ENCODE measurements at places on chromosomes 3 and 15. TPM values are rescaled to one million over a fixed set of nuclear protein-coding genes. Genes with fewer than 3 reads are reported as not detected.

Gene NLGN1
- polyA plus RNA-seq, result not detected

DNA sequence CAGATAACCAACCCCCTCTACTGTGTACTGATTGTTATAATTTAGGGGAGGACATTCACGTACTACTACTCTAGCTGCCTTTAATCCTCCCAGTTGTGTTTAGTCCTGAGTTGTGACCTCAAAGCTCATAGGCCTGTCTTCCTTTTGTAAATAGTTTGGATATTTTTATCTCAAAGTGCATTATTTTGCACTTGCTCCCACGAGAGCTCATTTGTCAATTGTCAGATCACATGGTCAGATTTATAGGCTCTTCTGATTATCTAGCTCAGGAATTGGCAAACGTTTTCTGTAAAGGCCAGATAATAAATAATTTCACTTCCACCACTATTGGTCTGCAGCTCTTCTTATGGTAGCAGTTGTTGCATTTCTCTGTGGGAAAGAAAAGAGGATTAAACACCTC lies 14.4 kb upstream of the SLC30A4 start:
- H3K27ac ChIP-seq, result no peak overlapping the region
- no peak for DNase-seq
- H3K27me3 ChIP-seq, result no peaks in the 10 kb centered on the region

- DNase-seq, result peak; percentile 77
- no peaks in the 10 kb centered on the region for H3K27me3 ChIP-seq
- H3K4me3 ChIP-seq, result no peak overlapping the region
- H3K27ac ChIP-seq, result no peak overlapping the region
- H3K4me1 ChIP-seq, result peaks cover 2% of the 10 kb centered on the region
These were observed 19.6 kb downstream of the CLK3 start for GRCh38 chr15:74635228-74635627.

- no peaks in the 10 kb centered on the region for H3K4me1 ChIP-seq
- peaks cover 32% of the 10 kb centered on the region for H3K36me3 ChIP-seq
- no peak overlapping the region for H3K4me3 ChIP-seq
- DNase-seq, result no peak
- H3K27ac ChIP-seq, result no peak overlapping the region
These were observed 120.0 kb downstream of the GHSR start for GRCh38 chr3:172328282-172328681.

DNA sequence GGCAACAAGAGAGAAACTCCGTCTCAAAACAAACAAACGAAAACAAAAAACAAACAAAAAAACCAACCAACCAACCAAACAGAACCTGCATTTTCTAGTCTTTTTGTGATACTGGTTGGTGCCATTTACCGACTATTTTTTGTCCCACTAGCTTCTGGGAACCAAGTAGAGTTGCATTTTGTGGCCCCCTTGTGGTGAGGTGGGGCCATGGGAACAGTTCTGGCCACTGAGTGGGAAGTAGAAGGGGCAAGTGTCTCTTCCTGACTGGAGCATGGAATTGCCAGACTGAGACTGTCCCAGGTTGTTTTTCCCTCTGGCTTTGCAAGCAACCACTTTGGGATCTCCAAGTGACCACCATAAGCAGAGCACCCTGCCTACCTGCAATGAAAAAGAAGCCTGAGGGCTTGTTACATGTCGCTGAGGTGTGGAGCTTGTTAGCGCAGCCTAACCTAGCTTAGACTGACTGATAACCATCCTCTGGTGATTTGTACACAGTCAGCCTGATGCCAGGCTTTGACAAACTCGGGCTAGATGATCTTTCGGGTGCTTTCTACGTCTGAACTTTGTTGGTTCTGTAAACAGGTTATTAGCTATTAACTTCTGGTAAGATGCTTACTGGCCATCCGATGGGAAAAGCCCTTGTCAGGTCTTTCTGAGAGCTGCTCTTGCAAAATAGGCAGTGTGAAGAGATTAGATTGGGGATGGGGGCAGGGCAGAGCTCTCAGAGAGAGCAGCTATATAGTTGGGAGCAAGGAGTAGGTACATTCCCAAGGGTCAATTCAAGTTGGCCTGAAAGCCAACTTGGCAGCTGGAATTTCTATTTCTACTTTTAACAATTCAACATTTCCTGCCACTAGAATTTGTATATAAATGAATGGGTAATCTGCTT lies 172.2 kb downstream of the SSR3 start:
- DNase-seq, result no peak
- H3K27me3 ChIP-seq, result no peaks in the 10 kb centered on the region
- H3K36me3 ChIP-seq, result no peaks in the 10 kb centered on the region
- H3K4me3 ChIP-seq, result no peak overlapping the region
- no peaks in the 10 kb centered on the region for H3K4me1 ChIP-seq

DNA sequence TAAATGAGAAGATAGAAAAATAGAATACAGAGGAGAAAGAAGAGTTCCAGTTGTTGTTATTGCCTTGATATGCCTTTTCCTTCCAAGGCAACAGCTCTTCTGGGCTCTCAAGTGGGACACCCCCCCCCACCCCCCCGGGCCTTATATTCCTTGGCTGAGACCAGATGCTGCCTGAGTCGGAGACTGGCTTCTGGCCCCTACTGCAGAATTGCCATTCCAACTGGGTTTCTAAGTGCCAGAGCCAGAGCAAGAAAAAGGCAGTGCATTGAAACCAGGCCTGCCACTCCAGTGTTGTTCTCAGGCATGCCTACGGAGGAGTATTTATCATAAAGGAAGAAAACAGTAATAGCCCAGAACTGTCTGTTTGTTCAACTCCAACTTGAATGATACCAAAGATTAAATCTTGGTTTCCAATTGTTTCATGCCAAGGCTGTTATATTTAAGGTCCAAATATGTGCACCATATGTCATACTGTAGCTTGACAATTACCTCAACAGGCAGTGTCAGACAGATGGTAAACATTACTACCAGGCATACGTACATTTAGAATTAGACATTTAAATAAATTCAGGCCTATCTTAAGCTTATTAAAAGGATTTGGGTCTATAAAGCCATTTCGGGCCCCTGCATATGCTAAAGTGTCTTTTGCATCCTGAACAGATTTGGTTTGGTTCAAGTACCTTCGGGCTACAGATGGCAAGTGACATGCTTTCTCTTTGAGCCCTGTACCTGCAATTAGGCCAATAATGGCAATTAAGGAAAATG lies 209.9 kb upstream of the SEMA6D start:
- no peak overlapping the region for H3K27ac ChIP-seq
- no peak overlapping the region for H3K4me3 ChIP-seq
- H3K4me1 ChIP-seq, result no peaks in the 10 kb centered on the region
- H3K36me3 ChIP-seq, result no peaks in the 10 kb centered on the region

DNA sequence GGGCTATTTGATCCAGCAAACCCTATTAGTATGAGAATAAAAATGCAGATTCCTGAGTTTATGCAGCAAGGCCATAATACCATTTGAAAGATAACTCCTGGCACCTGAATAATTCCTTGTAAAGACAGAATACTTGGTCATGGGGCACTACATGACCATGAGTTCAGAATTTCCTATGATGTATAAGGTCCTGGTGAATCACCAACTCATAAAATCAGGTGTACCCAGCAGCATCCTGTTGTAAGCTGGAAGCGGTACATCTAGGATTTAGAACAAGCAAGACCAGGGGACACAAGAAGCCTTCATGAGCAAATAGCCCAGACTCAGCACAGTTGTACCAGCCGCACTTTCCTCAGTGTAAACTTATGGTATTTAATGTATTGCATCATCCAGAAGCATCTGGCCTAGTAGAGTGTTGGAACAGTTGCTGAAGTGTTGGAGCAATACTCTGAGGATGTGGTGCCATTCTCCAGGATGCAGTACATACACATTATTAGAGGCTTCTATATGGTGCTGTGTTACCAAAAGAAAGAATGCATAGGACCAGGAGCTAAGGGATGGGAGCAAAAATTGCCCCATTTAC lies 233.4 kb downstream of the SQOR start:
- no peaks in the 10 kb centered on the region for H3K27me3 ChIP-seq
- no peak overlapping the region for H3K27ac ChIP-seq
- no peaks in the 10 kb centered on the region for H3K36me3 ChIP-seq

DNA sequence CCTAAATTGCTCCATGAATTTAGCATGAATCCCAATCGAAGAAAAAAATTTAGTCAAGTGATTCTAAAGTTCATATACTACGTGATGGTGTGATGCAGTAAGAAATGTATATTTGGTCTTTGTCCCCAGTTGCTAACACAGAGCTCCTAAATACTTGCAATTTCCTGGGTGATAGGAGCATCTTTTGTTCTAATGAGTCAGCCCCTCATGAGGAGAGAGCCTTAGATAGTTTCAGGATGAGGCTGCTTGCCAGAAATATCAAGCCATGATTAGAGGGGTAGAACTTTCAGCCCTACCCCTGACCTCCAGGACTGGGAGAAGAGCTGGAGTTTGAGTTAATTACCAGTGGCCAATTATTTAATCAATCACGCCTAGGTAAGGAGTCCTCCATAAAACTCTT lies 170.2 kb downstream of the PDE8A start:
- no peak overlapping the region for H3K27ac ChIP-seq
- H3K27me3 ChIP-seq, result no peaks in the 10 kb centered on the region
- H3K4me1 ChIP-seq, result no peaks in the 10 kb centered on the region
- no peak overlapping the region for H3K4me3 ChIP-seq
- DNase-seq, result no peak
- H3K36me3 ChIP-seq, result no peaks in the 10 kb centered on the region
